Fibroblast of mammary gland (primary cell): ENCODE measurements at places on chromosomes 1 and 21.
A peak's percentile ranks its signal among the peaks of the same experiment; 100 is the strongest.

DNA sequence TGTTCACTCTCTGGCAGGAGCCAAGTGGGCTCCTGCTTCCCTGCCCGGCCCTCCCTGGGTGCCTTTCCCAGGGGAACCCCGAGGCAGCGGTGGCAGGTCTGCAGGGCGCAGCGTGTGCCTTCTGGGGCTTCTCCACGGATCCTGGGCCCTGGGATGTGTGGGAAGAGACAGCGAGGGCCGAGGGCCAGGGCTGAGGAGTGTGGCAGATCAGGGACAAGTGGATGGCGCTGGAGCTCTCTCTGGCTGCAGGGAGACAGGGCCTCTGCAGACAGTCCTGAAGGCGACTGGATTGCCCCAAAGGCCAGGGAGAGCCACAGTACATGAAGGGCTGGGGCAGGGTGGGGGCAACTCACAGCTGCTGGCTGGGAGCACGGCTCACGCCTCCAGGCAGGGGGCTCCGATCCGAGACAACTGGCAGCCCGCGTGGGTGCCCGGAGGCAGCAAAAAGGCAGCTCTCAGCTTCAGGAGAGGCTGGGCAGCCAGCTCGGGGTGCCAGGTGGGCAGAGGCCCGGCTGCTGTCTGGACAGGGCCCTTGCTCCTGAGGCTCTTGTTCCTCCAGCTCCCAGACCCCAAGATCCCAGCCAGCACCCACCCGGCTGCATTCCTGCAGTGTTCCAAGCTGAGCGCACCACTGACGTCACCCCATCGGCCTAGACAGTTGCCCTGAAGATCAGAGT lies 16.0 kb downstream of the MORN1 start:
- DNase-seq, result no peak

DNA sequence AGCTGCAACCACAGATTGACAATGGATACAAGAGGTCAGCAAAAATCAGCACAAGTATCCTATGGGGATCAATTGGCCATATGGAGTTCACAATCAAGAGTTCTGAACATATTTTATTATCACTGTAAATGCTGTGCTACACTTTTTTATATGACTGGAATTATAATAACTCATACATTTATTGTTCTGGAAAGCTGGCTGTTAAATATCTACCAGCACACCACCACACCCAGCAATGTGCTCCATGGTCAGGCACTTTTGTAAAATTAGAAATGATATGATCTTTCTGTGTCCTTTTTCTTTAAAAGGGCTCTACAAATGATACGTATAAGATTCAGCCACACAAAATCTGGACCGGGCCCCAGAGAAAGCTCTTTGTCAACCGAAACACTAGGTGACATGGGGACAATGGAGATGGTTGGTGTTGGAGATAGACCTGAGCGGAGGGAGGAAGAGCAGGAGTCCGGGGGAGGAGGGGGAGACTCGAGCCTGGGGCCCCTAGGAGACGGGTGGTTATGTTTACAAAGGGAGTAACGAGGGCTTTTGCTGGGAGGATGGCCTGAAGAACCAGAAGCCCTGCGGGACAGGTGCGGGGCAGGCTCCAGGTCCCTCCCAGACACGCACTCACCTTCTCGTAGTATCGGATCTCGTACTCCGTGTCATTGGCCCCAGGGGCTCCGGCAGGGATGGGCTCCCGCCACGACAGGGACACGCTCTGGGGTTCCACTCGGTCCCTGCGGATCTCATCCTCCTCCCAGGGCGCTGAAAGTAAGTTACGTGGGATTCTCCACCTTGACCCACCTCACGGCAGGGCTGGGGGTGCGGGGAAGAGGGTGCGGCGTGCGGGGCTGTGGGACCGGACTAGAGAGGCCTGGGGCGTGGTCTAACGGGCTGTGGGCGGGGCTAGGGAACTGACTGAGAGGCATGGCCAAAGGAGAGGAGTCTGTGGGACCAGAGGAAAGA lies 30.0 kb downstream of the EPHA10 start:
- DNase-seq, result no peak

GRCh38 chr1:12384836-12385456 lies 155.1 kb downstream of the VPS13D start:
- no peak for DNase-seq

DNA sequence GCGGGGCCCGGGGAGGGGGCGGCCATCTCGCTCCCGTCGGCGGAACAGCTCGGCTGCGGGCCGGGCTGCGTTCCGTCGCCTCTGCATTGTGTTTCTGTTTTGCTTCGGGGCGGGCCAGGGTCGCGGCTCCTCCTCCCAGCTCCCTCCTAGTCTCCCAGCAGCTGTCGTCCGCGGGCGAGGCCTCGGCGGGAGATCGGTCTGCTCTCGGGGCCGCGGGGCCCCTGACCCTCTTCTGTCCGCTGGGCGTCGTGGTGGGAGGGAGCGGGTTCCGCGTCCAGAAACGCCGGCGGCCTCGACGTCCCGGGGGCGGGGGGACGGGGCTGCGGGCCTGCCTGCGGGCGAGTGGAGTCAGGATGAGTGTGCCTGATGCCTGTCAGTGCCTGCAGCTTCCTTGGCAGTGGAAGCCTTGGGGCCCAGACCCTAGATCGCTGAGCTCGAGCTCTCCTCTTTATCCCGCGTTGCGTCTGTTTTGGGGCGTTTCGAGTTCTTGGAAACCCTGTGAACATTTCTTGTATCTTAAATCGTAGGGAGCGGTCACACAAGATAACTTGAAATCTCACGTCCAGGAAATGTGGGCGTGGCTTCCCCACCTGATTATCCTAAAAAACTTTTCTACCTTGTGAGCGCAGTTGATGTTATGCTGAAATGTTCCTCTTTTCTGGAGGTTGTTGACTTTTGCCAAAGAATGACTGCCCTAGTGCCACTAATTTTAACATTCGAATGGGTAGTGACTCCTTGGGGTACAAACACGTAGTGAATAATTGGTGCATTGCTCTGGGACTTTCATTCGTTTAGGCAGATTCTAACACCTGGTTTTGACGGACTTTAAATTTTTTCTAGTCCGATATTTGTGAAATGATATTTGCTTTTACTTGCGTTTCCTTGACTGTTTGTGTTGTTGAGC lies 676 bp downstream of the MORC3 start:
- peak; percentile 73 for DNase-seq

DNA sequence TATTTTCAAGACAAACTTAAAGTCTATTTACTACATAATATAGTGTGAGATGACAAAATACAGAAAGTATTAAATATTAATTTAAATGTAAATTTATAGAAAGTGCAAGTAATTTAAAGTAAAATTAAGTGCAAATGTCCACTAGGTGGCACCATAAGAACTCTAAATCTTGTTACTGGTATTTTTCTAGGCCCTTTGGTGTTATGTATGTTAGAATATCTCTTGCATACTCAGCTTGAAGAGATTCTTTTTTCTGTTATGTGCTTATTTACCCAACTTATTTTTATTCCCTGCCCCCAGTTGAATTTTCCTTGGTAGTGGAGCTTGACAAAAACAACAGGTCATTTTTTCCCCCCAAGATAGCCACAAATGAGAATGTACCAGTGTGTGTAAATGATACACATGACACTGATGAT lies 71.5 kb downstream of the RPS6KC1 start:
- DNase-seq, result peak; percentile 76

GRCh38 chr1:162626761-162627160 lies 5.5 kb upstream of the DDR2 start:
- DNase-seq, result no peak

DNA sequence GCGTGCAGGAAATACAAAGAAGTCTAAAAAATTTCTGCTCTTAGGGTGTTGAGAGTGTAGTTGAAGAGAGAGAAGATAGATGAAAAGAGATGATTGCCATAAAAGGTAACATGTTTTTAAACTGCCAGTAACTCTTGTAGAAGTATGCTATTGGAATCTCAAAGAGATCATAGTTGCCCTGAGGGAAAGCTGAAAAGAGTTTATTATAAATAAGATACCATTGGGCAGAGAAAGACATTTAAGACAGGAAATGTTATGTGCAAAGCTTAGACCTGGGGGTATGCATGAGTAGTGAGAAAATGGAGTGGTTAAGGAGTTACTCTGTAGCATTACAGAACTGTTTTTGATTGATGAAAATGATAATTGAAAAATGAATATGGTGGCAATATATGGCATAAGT lies 17.6 kb downstream of the GABPA start:
- DNase-seq, result no peak

- no peak for DNase-seq
These were observed 1.3 kb downstream of the EDN2 start for GRCh38 chr1:41483001-41483850.

DNA sequence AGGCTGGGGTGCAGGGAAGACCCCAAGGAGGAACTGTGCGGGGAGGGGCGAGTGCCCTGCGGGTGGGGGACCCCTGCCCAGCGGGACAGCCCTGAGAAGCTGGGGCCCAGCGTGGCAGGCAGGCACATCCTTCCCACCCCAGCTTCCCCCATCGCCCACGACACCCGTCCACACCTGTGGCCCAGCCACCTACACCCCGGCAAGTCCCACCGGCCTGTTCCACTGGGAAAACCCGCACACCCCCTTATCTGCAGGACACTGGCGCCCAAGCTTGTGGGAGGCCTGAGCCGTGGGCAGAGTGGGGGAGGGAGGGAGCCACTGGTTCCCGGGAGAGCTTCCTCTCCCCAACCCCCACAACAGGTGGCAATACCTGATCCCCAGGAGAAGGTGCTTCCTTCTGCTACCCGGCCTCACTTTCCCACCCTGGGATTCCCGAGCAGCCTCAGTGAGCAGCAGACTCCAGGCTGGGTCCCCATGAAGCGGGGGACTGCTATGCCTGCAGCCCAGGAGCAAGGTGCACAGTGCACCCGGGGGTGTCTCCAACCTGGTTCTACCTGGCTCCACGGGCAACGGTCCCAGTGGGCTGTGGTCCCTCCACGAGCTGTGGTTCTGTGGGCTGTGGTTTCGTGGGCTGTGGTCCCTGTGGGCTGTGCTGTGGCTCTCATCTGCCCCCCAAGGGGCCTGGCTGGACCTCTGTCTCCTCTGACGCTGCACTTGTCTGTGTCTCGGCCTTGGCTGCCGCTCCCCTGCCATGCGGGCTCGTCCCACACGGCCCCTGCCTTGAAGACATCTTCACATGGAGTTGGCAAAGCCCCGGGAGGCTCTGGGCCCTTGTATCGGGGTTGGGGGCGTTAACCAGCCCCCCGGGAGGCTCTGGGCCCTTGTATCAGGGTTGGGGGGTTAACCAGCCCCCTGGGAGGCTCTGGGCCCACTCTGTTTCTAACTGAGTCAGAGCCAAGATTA lies 37.8 kb upstream of the POFUT2 start:
- no peak for DNase-seq

GRCh38 chr1:238783633-238784032 lies 602.7 kb upstream of the CHRM3 start:
- no peak for DNase-seq

DNA sequence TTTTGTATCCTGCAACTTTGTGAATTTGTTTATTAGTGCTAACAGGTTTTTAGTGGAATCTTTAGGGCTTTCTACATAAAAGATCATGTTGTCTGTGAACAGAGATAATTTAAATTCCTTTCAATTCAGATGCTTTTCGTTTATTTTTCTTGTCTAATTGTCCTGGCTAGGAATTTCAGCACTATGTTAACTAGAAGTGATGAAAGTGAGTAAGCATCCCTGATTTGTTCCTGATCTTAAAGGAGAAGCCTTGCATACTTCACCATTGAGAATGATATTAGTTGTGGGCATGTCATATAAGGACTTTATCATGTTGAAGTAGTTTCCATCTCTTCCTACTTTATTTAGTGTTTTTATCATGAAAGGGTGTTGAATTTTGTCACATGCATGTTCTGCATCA lies 23.6 kb upstream of the TRIM67 start:
- DNase-seq, result no peak

GRCh38 chr1:101064697-101065096 lies 39.1 kb upstream of the DPH5 start:
- DNase-seq, result no peak

GRCh38 chr1:15110128-15110866 lies 43.2 kb upstream of the TMEM51 start:
- DNase-seq, result no peak

- DNase-seq, result no peak
These were observed 10.0 kb upstream of the RYR2 start for GRCh38 chr1:237032029-237032428.

GRCh38 chr1:162873671-162874666 lies 13.0 kb upstream of the CCDC190 start:
- DNase-seq, result peak; percentile 92

GRCh38 chr1:8091691-8092090 lies 65.6 kb upstream of the ERRFI1 start:
- no peak for DNase-seq

DNA sequence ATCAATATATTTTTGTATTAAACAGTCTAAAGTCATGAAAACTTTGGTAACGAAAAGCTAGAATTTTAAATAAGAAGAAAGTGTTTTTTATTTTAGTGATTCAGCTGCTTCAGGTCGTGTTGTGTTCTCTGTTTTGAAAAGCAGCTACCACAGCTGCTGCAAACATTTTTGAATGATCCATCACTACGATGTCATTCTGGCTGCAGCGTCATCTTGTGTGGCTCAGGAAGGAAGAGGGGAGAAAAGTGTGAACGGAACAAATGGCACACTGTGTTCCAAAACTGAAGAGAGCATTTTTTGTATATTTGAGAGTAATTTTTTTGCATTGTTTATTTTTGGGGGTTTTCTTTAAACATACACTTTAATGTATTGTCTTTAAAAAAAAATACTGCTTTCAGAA lies 323.0 kb upstream of the ADGRL2 start:
- peak; percentile 45 for DNase-seq

GRCh38 chr1:91712981-91713841 lies 172.7 kb downstream of the TGFBR3 start:
- DNase-seq, result peak; percentile 87

GRCh38 chr1:186849271-186849671 lies 20.5 kb downstream of the PLA2G4A start:
- no peak for DNase-seq

DNA sequence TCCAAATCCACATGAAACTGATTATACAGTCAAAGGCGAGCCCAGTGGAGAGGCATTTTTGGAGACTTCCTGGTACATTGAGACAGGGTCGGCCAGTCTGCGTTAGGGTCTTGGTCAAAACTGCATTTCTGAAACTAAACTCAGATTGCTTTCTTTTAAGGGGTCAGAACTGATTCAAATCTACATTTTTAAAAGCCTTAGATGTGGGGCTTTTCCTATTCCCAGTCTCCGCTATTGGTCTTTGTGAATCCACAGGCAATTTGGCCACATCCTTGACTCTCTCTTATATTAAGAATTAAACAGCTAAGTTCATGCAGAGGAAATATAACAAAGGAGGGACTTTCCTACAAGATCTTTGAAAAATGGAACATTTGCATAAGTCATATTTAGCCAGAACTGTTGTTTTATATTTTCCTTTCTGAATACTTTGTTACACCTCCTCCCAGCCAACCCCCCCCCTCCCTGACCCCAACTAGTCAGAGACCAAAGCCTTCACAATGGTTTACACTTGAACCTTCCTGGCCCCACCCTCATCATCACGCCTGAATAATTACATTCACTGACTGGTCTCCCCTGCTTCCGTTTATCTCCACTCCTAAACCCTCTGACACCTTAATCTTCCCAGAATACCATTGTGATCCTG lies 30.9 kb downstream of the SELL start:
- DNase-seq, result no peak
